ENCODE measurements at places on chromosomes 2 and 18.

DNA sequence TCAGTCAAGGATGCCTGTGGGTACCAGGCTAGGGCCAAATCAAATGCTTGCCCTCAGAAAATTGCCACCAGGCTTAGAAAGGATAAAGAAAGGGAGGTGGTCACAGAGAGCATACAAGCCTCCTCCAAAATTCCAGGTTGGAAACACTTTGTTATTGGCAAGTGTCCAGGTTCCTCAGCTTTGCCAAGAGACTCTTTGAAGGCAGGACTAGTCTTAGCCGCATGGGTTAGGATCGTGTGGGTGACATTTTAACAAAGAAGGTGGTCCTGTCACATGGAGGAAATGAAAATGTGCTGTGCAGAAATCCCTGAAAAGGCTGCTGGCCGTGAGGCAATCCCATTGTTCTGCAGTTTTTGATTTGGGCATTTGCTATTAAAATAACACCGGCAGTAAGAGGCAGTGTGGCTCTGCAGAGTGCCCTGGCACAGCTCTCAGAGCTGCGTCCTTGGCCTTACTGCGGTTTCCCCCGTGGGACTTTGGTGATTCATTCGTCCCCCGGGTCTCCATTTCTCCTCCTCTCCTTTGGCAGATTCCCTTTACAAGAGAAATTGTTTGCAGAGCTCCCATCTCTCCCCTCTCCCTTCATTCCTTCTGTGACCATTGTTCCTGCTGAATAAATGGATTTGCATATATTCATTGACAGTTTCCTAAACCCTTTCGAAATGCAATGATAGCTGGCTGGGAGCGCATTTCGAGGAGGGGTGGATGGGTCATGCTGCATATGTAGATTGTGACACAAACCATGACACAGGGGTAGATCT, 187.3 kb downstream of the VAPA start:
- DNase-seq = no peak

DNA sequence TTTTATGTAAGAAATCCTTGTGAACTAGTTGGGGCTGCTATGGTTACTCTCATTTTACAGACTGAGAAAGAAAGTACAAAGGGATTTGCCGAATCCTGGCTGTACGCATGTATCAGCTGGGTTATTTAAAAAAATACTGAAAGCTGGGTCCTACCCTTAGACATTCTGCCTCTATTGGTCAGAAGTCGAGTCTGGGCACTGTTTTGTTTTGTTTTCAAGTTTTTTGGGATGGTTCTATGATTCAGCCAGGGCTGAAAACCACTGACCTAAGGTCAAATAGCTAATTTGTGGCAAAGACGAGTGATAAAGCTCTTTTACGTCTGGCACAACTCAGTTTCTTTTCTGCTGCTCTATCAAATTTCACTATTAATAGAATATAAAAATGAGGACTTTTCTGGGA, 5.9 kb upstream of the SLC8A1 start:
- DNase-seq = no peak

DNA sequence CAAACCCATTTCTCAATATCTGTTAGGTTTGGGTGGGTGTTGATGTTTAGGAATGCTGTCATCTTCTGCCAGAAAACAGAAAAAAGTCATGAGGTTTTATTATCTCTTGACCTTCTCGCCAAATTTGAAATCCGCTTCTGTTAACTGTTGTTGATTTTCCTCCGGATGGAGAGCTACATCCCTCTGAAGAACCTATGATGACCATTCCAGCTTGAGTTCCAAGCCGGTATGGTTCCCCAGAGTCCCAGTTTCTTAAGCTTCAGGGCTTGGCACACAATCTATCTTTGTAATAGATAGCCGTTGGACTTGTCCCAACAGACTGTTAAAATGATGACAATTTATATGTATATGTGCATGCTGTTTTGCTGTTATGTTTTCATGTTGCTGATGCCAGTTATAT, 1201.0 kb downstream of the LRP1B start:
- no peak for DNase-seq

GRCh38 chr2:59458800-59459199, 1094.7 kb downstream of the BCL11A start:
- DNase-seq = no peak

GRCh38 chr2:233699424-233700027, 6.8 kb downstream of the UGT1A6 start:
- no peak for DNase-seq

GRCh38 chr2:100192825-100193224, 50.4 kb upstream of the AFF3 start:
- DNase-seq = no peak

DNA sequence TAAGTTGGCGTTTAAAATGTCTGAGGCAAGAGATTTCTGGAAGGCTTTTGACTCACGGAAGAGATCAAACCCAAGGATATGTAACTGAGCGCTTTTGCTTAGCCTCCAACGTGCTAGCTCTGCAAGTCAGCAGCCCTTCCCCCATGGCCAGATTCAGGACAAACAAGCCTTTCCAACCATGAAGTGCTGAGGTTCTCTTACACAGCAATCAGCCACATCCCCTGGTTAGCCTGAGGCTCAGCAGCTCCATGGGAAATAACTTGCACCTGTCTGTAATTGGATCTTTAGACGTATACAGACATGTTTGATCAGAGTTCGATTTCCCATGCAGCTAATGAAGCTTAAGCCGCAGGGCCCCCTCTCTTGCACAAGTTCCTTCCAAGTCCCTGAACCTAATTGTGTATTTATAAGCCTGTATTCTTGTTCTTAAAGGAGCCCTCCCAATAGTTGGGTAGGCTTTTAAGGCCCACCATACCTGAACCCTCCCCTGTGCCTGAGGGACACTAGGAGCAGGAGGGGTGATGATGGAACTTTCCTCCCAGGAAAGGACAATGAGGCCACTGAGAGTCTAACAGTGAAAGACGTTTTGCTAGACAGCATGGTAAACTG, 2.1 kb upstream of the TMEM131 start:
- DNase-seq = no peak

DNA sequence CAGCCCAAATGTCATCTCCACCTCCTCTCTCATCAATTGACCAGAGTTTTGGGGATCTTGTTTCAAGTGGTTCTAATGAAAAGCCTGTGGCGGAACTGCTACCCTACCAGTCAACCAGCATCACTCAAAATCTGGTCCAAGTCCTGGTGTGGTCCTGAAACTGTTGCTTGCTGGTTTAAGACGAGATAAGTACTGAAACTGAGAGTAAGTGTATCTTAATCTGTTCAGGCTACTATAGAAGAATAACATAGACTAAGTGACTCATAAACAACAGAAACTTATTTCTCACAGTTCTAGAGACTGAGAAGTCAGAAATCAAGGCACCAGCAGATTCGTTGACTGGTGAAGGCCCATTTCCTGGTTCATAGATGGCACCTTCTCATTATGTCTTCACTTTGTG, 879 bp upstream of the GALNT5 start:
- no peak for DNase-seq

DNA sequence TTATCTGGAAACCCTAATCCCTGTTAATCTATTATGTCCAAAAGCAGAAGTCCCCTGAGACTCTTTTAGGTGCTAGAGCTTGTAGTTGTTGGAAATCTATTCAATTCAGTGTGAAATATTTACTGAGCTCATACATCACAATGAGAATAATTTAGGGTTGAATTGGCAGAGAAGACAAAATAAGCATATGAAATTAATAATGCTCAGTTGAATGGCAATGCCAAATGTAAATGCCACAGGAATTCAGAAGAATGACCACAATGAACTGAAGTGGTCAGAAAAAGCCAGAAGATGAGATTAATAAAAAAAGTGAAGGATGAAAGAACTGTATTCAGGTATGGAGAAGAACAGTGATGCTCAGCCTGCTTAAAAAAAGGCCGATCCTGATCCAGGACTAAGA, 8.0 kb upstream of the STAT4 start:
- no peak for DNase-seq

GRCh38 chr2:168565112-168565511, 109.0 kb downstream of the CERS6 start:
- DNase-seq = no peak

DNA sequence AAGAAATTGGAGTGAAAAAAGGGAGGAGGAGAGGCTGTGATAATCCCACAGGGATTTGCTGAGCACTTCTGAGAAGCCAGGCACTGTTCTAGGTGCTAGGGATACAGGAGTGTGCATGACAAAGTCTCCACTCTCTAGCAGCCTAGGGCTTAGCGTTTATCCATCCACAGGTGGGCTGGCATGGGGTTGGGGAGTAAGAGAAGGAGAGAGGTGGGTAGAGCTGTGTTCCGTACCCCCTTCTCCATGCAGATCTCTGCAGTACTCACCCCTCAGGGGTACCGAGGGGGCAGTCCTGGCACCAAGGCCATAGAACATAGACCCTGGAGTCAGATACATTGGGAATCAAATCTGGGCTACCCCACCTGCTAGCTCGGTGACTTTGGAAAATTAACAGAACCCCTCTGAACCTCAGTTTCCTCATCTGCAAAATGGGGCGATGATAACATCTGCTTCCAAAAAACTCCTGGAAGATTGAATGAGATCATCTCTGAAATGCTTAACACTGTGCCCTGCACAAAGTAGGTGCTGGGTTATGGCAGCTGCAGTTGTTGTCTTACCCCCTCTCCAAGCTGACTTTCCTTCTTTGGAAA, 18.6 kb downstream of the FOSL2 start:
- no peak for DNase-seq

GRCh38 chr2:188146888-188147287, 144.8 kb upstream of the GULP1 start:
- DNase-seq = no peak

DNA sequence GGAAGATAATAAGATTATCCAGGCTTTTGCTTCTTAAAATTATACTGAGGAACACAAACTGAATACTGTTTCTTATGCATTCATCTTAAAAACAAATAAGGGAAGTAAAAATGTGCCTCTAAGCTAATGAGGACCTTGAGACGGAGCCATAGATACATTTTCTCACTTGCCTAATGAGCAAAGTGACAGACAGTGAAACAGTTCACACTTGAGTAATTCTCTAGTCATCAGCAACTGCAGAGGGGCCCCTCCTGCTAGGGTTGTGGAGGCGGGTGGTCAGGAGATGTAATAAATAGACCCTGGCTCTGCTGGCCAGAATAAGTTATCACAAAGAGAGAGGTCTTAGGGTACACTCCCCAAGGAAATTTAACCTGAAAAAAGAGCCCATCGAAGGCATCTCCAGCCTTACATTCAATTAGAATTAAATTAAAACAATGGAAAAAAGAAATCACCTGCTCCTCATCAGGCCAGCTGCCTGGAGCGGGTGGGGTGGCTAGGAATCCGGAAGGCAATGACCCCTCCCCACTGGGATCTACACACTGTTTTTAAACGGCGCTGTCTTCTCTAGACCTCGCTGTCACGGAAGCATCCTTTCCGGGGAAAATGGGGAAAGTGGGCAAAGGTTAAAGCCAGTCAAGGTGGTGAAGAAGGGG, 32.6 kb upstream of the INSIG2 start:
- no peak for DNase-seq

GRCh38 chr18:58793361-58793760, 71.3 kb upstream of the ZNF532 start:
- DNase-seq = no peak

DNA sequence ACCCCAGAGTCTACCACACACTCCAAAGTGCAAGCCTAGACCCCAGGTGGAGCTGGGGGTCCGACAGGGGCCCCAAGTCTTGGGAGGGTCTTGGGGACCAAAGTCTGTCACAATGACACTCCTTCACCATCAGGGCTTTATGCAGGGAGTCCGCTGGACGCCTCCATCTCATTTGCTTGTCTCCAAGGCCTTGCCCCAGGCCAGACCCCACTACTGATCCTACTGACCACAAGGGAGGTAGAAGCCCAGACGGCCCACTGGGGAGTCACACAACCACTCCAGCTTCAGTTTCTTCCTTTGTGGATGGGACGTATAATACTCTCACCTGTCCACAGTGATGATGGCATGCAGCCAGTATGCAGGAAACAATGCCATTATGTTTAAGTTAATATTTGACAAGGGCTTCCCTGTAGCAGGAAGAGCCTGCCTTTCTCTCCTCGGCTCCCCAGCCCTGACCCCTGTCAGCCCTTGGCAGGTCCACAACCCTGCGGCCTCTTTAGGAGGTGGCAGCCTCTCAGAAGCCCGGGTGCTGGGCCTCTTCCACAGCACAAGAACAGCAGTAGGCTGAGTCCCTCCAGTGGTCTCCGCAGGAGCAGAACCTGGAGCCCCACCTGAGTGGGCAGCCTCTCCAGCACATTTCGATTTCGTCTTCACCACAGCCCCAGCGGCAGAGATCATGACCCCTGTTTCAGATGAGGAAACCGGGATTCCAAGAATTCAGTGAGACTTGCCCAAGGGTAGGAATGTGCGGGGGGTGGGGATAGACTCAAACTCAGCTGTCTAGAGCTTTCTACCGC, 6.5 kb downstream of the BIN1 start:
- no peak for DNase-seq

GRCh38 chr2:43238813-43239212, 12.4 kb upstream of the ZFP36L2 start:
- DNase-seq = no peak

- DNase-seq = no peak
Observed at GRCh38 chr2:65749545-65749944, 317.1 kb upstream of the SPRED2 start.

GRCh38 chr2:68721482-68722101, 13.0 kb upstream of the ARHGAP25 start:
- peak; percentile 70 for DNase-seq

GRCh38 chr2:196515051-196515450, 124.5 kb upstream of the CCDC150 start:
- DNase-seq = no peak

GRCh38 chr18:63083020-63083531, 236.5 kb downstream of the BCL2 start:
- no peak for DNase-seq

- peak; percentile 72 for DNase-seq
Observed at GRCh38 chr2:95023222-95023597, 2.3 kb upstream of the MAL start.

GRCh38 chr2:36655453-36655852, 41.1 kb upstream of the VIT start:
- DNase-seq = no peak

All from central memory CD4-positive, alpha-beta T cell (primary cell).